ENCODE measurements at places on chromosomes 7 and 10. TPM values are rescaled to one million over a fixed set of nuclear protein-coding genes. Genes with fewer than 3 reads are reported as not detected.

GRCh38 chr7:136336932-136337331 lies 359.8 kb upstream of the MTPN start:
- H3K4me3 ChIP-seq = no peak overlapping the region
- H3K4me1 ChIP-seq = no peaks in the 10 kb centered on the region
- no peak overlapping the region for H3K27ac ChIP-seq
- no peaks in the 10 kb centered on the region for H3K27me3 ChIP-seq
- DNase-seq = no peak
- H3K36me3 ChIP-seq = no peaks in the 10 kb centered on the region

- no peaks in the 10 kb centered on the region for H3K27me3 ChIP-seq
- H3K36me3 ChIP-seq = peaks cover 18% of the 10 kb centered on the region
- DNase-seq = no peak
- H3K27ac ChIP-seq = no peak overlapping the region
- no peak overlapping the region for H3K4me3 ChIP-seq
These were observed 23.8 kb downstream of the PEX1 start for GRCh38 chr7:92504563-92504962.

GRCh38 chr10:66924674-66925345 lies 1.0 kb upstream of the LRRTM3 start:
- no peak overlapping the region for H3K27ac ChIP-seq
- peaks cover 23% of the 10 kb centered on the region for H3K4me1 ChIP-seq
- peaks cover 40% of the 10 kb centered on the region for H3K27me3 ChIP-seq
- no peak for DNase-seq
- H3K4me3 ChIP-seq = no peak overlapping the region
- no peaks in the 10 kb centered on the region for H3K36me3 ChIP-seq

DNA sequence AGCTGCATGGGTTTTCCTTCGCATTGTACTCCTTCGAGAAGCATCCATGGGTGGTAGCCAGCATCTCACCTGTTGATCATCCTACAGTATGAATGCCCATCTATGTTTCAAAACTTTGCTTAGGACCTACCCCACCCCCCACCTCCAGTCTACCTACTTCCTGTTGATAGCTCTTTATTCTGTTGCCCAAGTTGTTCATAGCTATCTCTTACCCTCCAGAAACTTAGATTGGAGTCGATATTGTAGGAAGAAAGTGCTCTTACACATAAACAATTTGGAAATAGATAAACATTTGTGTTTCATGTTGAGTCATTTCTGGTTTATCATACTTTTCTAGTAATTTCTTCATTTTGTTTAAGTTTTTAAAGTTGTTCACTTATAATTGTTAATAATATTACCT lies 90.1 kb downstream of the FAS start:
- no peak overlapping the region for H3K27ac ChIP-seq
- H3K36me3 ChIP-seq = no peaks in the 10 kb centered on the region
- DNase-seq = no peak
- no peak overlapping the region for H3K4me3 ChIP-seq
- H3K27me3 ChIP-seq = no peaks in the 10 kb centered on the region

Gene CYP2E1
- total RNA-seq = 19.2 TPM

- H3K4me1 ChIP-seq = no peaks in the 10 kb centered on the region
- no peak overlapping the region for H3K27ac ChIP-seq
- no peak overlapping the region for H3K4me3 ChIP-seq
These were observed 11.5 kb downstream of the TAS2R16 start for GRCh38 chr7:122984021-122984420.
